Aorta (tissue), 5 donors: ENCODE measurements at places on chromosomes 1 and 21. TPM values are rescaled to one million over a fixed set of nuclear protein-coding genes. Genes with fewer than 3 reads are reported as not detected.

The DYNLT5 gene
- total RNA-seq: 3.3 TPM

The MPL gene
- total RNA-seq: 0.52 TPM

The ZBTB8B gene
- 0.03 TPM for total RNA-seq

The ADAM30 gene
- not detected for total RNA-seq

The RRP1B gene
- total RNA-seq: 16.4 TPM

The CDC42 gene
- 211 TPM for total RNA-seq

The EPS8L3 gene
- not detected for total RNA-seq

The SRRM1 gene
- 111 TPM for total RNA-seq

GRCh38 chr21:15676935-15677334 lies 52.8 kb upstream of the USP25 start:
- no peak overlapping the region for H3K4me3 ChIP-seq
- H3K27me3 ChIP-seq: no peaks in the 10 kb centered on the region
- DNase-seq: no peak

- no peak overlapping the region for H3K27ac ChIP-seq
- H3K36me3 ChIP-seq: no peaks in the 10 kb centered on the region
- H3K4me1 ChIP-seq: no peaks in the 10 kb centered on the region
- no peaks in the 10 kb centered on the region for H3K27me3 ChIP-seq
- no peak overlapping the region for H3K4me3 ChIP-seq
These were observed 374.9 kb upstream of the CAMK1G start for GRCh38 chr1:209208648-209209047.

DNA sequence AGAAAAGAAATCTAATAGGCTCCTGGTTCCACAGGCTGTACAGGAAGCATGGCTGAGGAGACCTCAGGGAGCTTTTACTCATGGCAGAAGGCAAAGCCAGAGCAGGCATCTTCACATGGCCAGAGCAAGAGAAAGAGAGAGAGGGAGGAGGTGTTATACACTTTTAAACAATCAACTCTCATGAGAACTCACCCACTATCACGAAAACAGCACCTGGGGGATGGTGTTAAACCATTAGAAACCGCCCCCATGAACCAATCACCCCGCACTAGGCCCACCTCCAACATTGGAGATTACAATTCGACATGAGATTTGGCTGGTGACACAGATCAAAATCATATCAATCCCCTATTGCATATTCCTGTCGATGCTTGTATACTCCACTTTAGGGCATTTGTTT lies 93.5 kb downstream of the MRPL39 start:
- no peaks in the 10 kb centered on the region for H3K27me3 ChIP-seq
- no peak overlapping the region for H3K4me3 ChIP-seq
- no peaks in the 10 kb centered on the region for H3K4me1 ChIP-seq
- H3K36me3 ChIP-seq: no peaks in the 10 kb centered on the region

DNA sequence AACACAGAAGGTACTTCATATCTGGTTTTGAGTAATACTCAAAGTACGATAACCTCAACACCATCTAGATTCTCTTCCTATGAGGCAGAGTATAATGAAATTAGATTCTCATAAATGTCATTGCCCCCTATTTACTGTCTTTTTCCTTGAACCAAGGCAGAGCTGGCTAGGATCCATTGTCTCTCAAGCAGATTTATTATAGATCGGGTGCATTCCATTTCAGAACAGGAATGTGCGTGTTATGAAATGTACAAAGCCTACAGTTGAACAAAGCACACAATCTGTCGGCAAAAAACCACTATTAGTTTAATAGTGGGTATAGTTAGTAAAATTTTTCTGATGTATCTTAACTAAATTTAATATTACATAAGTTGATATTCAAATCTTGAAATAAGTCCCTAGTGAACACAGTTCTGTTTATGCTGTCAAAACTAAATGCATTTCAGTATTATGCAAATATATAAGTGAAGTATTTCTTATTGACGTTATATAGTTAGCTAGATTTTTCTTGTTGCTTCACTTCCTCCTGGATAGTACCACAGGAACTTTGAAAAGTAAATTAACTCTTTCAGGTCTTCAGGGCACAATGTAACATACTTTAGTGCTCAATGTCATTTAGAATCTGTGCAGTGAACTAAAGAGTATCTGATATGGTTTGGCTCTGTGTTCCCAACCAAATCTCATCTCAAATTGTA lies 92.1 kb downstream of the DDAH1 start:
- no peak overlapping the region for H3K27ac ChIP-seq
- peaks cover 18% of the 10 kb centered on the region for H3K4me1 ChIP-seq
- H3K4me3 ChIP-seq: no peak overlapping the region
- no peaks in the 10 kb centered on the region for H3K27me3 ChIP-seq

- no peaks in the 10 kb centered on the region for H3K27me3 ChIP-seq
- H3K36me3 ChIP-seq: no peaks in the 10 kb centered on the region
- no peak for DNase-seq
- H3K27ac ChIP-seq: no peak overlapping the region
- peaks cover 5% of the 10 kb centered on the region for H3K4me1 ChIP-seq
These were observed 3.4 kb upstream of the OVAAL start for GRCh38 chr1:180555411-180555810.

DNA sequence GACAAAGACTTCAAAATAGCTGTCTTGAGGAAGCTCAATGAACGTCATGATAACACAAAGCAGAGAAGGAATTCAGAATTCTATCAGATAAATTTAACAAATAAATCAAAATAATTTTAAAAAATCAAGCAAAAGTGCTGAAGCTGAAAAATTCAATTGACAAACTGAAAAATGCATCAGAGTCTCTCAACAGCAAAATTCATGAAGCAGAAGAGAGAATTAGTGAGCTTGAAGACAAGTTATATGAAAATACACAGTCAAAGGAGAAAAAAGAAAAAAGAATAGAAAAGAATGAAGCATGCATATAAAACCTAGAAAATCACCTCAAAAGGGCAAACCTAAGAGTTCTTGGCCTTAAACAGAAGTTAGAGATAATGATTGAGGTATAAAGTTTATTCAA lies 21.0 kb upstream of the UHMK1 start:
- no peak for DNase-seq
- H3K4me1 ChIP-seq: no peaks in the 10 kb centered on the region
- no peaks in the 10 kb centered on the region for H3K27me3 ChIP-seq
- H3K4me3 ChIP-seq: no peak overlapping the region

DNA sequence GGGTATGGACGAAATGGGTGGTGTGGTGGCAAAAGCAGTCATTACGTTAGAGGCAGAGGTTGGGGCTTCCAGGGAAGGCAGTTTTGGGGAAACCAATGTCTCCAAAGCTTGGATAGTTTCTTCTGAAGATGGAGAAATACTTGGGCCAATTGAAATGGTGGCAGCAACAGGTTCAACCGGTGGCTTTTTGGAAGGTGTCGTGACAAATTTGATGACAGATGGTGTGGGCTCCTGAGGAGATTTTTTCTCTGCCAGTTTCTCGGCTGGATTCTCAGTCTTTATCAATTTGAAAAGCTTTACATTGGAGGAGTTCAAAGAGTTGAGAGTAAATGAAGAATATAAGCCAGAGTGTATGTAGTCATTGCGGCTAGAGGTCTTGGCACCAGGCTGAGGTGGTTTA lies 11.5 kb downstream of the ELK4 start:
- no peaks in the 10 kb centered on the region for H3K4me1 ChIP-seq
- no peaks in the 10 kb centered on the region for H3K27me3 ChIP-seq
- H3K27ac ChIP-seq: no peak overlapping the region
- no peak overlapping the region for H3K4me3 ChIP-seq

DNA sequence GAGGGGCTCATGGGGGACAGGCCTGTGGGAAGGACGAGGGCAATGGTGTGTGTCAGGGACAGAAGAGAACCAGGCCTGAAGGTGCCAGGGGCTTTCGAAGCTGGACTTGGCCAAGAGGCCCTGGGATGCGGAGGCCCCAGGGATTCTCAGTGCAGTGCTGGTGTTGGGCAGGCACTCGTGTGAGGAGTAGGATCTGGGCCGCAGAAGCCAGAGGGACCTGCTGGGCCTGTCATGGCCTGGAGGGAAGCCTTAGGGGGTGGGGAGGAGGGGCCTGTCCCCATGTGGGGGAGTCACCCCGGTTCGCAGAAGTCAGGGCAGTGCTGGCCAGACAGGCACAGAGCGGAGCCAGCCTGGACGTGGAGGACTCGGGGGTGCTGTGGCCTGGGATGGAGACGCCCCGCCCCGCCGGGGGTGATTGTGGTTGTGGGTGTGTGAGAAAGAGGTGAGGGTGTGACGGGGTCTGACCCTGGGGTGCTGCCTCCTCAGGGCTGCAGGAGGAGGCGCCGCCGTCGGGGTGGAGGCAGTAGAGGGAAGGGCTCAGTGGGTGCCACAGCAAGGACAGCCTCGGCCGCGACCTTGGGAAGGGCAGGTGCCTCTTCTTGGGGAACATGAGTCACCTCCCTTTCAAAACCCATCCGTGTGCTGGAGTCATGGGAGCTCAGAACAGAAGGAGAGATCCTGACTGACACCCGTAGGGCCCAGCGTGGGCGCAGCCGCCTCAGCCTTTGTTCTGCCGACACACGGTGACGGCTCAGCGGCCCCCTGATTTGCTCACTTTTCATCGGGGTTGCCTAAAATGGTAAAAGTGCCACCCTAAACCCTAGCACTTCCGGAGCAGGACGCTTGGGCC lies 33.9 kb downstream of the FAAP20 start:
- no peaks in the 10 kb centered on the region for H3K4me1 ChIP-seq
- DNase-seq: no peak
- no peaks in the 10 kb centered on the region for H3K27me3 ChIP-seq
- no peak overlapping the region for H3K4me3 ChIP-seq
- H3K27ac ChIP-seq: no peak overlapping the region
- no peaks in the 10 kb centered on the region for H3K36me3 ChIP-seq

DNA sequence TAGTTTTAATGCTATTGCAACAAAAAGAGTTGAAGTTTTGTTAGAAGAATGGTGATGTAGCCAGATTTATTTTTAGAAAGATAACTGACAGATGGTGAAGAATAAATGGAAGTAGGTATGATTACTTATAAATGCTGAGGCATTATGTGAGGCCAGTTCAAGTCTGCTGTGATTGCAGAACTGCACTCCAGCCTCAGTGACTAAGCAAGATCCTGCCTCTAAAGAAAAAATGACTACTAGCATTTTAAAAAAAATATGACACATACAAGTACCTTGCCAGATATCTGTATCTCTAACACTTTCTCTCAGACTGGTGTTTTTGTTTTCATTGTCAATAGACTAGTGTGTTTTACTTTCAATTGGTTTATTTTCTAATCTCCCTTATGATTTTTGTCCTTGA lies 1242.4 kb upstream of the ADGRL4 start:
- H3K27me3 ChIP-seq: no peaks in the 10 kb centered on the region
- no peaks in the 10 kb centered on the region for H3K36me3 ChIP-seq
- DNase-seq: no peak
- no peak overlapping the region for H3K27ac ChIP-seq
- no peak overlapping the region for H3K4me3 ChIP-seq

DNA sequence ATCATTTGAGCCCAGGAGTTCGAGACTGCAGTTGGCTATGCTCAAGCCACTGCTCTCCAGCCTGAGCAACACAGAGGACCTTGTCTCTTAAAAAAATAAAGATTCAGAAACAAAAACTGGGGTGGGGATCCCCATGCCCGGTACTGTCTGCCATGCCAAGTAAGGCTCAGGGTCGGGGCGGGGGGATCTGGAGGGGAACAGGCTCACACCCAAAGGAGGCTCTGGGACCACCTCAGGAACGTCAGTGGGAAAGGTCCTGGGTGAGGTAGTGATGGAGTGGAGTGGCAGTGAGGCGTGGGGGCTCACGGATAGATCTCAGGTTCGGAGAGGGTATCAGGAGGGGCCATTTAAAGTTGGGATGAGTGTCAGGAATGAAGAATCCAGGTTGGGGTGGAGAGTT lies 765 bp upstream of the S100A4 start:
- H3K4me3 ChIP-seq: no peak overlapping the region
- no peaks in the 10 kb centered on the region for H3K4me1 ChIP-seq
- no peaks in the 10 kb centered on the region for H3K27me3 ChIP-seq
- peak overlapping the region; percentile 77 for H3K27ac ChIP-seq

DNA sequence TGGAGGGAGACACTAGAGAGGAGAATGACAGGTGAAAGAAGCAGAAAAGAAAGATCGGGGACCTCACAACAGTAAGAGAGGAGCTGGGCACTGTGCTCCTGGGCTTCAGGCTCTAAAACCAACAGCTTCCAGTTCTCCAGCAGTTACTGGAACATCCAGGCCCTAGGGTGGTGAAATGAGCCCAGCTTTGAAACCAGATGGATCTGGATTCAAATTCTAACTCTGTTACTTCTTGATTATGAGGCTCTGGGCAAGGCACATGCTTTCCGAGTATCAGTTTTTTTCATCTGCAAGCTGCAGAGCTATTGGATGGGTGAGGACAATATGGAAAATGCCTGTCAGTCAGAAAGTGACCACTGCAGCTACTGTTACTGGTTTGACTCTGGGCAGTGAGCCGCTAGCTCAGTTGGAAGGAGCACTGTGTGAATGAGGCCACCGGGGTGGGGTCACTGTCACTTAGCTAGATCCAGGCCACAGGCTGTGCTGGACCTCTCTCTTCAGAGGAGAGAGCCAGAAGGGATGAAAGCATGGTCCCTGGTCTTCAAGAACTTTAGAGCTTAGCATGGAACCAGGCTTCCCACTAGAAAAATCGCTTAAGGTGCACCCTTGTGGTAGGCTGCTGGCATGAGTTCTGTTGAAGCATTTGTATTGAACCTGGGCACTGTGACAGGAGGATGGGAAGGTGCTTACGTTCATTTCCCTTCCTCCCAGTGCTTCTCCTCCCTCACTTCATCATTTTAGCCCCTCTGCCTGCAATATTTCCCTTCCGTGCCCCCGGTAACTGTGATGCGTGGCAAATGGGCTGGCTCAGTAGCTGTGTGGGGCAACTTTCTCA lies 12.2 kb downstream of the PLEKHO1 start:
- peaks cover 9% of the 10 kb centered on the region for H3K36me3 ChIP-seq
- H3K27ac ChIP-seq: peak overlapping the region; percentile 97
- no peak overlapping the region for H3K4me3 ChIP-seq
- no peak for DNase-seq
- H3K4me1 ChIP-seq: no peaks in the 10 kb centered on the region

- no peak overlapping the region for H3K4me3 ChIP-seq
- no peak for DNase-seq
- H3K36me3 ChIP-seq: no peaks in the 10 kb centered on the region
These were observed 256.6 kb upstream of the RGS18 start for GRCh38 chr1:191901651-191902050.

GRCh38 chr1:31417148-31417547 lies 4.1 kb downstream of the SERINC2 start:
- H3K4me1 ChIP-seq: no peaks in the 10 kb centered on the region
- no peak for DNase-seq
- H3K4me3 ChIP-seq: no peak overlapping the region
- no peaks in the 10 kb centered on the region for H3K27me3 ChIP-seq
- no peaks in the 10 kb centered on the region for H3K36me3 ChIP-seq

DNA sequence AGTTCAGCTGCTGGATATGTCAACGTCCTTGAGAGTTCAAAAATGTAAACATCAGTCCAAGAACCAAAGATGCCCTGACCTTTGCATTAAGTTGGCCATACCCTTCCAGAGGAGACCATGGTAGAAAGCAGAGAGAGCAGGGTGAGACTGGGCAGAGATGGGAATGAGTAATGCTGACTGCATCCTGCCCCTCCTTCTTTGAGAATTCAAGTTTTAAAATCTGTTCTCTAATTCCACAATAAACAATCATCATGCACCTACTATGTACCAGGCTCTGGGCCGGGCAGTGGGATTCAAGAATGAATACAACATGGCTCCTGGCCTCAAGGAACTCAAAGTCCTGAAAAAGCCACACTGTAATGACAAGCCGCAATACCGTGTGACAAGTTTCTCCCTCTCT lies 3.9 kb upstream of the HAO2 start:
- no peak for DNase-seq
- no peaks in the 10 kb centered on the region for H3K27me3 ChIP-seq
- H3K36me3 ChIP-seq: no peaks in the 10 kb centered on the region
- no peaks in the 10 kb centered on the region for H3K4me1 ChIP-seq
